CD8-positive, alpha-beta memory T cell (primary cell): ENCODE measurements at places on chromosomes 13 and 19.

DNA sequence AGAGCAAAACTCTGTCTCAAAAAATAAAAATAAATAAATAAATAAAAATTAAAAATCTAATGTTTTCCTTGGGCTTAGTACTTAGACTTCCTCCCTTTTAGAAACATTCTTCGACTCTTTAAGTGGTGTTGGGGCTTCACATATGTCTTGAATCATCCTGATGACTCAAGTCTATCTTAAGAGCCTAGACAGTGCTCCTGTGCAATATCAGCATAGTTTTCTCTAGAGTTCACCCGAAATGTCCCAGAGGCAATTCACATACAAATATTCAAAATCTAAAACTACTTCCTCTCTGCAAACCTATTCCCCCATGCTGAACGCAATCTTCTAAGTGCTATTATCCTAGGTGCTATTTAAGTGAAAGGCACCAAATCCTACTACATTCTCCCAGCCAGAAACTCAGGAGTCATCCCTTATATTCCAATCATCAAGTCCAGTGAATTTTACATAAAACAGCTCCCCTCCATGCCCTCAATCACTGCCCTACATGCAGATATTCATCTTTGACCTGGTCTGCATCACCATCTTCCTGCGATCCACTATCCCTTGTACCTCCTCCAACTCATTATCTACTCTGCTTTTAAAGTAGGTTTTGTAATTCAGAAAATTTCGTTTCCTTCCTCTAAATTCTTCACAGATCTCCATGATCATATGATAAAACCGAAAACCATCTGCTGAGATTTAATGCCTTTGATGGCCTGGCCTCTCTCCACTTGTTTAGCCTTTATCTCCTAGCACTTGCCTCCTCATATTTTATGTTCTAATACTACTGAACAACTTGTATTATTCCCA, 102.7 kb downstream of the ELF1 start:
- DNase-seq = no peak

DNA sequence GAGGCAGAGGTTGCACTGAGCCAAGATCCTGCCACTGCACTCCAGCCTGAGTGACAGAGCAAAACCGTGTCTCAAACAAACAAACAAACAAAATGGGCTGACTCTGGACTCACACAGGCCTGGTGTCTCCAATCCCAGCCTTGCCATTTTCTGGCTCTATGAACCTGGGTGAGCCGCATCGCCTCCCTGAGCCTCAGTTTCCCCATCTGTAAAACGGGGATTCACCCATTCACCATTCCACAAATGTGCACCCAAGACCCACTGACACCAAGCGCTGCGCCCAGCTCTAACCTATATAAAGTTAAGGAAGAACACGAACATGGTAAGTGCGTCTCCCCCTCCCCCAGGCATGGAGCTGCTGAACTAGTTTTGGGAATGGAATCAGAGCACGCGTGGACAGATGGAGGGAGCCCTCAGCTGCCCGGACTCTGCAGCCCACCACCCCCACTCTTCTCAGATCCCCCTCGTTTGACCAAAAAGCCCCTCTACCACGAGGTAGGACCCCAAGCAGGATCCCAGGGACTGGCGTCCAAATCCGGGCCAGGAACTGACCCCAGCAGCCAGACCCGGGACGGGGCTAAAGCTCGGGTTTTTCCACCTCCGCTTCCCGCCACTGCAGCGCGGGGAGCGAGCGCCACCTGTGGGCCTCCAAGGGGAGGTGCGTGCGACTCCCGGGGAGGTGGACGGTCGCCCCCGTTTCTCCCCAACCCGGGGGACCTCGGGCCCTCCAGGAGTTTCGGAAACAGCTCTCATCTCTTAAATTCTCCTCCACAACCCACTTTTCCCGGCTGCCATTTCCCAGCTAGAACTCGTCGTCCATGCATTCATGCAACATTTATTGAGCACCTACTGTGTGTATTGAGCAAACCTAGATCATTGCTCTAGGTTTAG, 33.0 kb upstream of the ADGRE5 start:
- peak; percentile 56 for DNase-seq

GRCh38 chr13:41546372-41547190, 89.2 kb downstream of the RGCC start:
- no peak for DNase-seq

DNA sequence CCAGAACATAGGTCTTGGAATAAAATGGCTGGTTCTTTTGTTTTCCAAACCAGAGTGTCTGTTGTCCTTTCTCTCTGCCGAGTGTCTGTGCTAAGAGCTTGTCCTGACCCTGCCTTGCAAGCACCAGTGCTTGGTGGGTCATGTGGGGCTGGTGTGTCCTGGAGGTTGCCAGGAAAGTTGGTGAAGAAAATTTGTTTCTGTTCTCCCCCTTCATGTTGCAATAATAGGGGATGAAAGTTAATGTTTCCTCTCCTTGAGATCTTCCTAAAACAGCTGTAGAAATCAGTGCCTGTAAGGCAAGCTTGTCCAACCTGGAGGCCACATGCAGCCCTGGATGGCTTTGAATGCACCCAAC, 2.7 kb downstream of the HAMP start:
- DNase-seq = no peak

GRCh38 chr13:93116809-93117208, 109.8 kb upstream of the GPC6 start:
- no peak for DNase-seq

- DNase-seq = no peak
Observed at GRCh38 chr13:71358218-71358617, 508.8 kb downstream of the DACH1 start.

DNA sequence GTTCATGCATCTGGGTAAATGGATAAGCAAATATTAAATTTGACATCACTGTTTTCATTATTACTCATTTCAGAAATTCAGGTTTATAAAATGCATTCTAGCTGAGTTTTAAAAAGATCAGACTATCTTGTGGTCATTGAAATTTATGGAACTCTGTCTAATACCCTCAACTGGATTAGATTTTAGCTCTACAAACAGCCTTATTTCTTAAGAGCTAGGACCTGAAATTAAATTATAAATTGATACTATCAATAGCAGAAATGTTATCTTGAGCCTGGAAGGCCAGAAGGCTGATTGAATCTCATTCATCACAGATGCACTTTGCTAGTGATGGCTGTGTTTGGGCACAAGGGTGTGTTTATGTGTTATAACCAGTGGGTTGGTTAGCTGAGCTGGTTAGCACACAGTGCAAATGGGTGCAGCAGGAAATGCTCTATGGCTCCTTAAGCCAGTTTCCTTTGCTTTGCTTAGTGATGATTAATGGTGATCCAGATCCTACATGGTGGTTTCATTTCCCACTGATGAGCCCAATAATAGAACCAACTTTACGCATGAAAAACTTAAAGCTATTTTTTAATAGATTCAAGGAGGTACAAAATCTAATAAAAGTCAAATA, 310.8 kb upstream of the KLF12 start:
- DNase-seq = no peak

- DNase-seq = no peak
Observed at GRCh38 chr19:30371161-30371836, 885 bp upstream of the ZNF536 start.

GRCh38 chr13:21328836-21329477, 130.1 kb downstream of the ZDHHC20 start:
- DNase-seq = no peak

GRCh38 chr19:10763411-10763810, 45.5 kb downstream of the DNM2 start:
- no peak for DNase-seq

DNA sequence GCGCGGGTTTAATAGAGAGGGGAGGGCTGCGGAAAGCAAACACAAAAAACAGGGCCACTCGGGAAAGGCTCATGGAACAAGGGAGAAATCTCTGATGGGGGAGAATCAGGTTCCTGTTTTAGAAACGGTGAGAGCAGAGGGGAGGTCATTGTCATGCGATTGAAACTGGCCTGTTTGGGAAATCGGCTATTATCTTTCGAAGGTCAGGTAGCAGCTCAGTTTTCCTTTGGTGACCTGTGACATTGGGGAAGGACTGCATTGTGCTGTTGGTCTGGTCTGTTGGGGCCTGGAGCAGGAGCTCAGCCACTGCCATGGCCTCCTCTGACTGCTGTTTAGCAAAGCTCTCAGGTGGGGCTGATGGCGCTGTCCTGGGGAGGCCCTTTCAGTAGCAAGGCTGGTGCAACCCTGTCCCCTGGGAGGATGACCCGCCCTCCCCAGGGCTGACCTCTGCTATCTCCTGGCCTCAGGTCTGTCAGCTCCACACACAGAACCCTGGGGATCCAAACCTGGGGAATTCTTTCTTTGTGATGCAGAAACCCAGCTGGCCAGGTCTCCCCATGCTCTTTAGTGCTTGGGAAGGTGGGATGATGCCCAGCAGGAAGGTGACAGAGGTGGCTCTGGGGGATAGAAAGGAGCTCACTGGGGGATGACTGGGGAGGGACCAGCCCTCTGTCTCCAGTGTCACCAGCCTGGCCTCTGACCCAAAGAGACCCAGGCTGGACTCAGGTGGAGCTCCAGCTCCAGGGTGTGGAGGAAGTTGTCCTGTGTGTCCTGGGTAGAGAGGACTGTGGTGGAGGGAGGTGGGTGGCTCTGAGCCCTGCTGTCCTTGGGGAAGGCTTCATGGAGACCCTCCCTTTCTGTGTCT, 21.2 kb upstream of the CD177 start:
- DNase-seq = no peak

DNA sequence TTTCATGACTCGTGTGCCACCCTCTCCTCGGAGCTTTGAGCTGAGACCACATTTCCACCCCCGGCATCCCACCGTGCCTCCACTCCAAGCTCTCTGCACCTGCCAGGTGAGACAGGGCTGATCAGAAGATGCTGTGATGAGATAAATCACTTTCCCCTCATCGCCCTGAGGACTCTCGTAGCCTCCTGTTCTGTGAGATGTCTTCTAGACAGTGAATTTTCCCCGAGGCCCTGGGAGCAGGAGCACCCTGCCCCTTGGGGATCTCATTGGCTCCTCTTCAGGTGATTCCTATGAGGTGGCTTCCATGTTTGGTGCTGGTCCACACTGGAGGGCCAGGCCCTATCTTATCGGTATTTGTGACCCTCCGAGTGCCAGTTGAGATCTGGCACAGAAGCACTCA, 154.0 kb upstream of the TSHZ3 start:
- no peak for DNase-seq

GRCh38 chr19:40529093-40529954, 47.3 kb upstream of the SHKBP1 start:
- DNase-seq = peak; percentile 88

DNA sequence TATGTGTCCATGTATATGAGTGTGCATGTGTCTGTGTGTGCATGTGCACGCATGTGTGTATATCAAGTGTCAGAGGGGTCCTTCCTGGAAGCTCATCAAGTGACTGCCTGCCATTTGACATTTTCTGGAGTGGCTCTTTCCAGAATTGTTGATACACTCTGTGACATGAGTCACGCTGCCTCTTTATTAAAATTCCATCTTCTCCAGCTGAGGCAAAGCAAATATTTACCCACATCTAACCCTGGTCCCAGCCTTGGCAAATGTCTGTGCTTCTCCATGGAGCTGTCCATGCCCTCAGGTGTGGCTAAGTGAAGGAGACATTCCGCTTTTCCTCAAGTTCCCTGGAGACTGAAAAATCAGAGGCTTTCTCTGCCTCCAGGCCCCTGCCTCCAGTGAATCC, 88.2 kb upstream of the MBNL2 start:
- DNase-seq = no peak

DNA sequence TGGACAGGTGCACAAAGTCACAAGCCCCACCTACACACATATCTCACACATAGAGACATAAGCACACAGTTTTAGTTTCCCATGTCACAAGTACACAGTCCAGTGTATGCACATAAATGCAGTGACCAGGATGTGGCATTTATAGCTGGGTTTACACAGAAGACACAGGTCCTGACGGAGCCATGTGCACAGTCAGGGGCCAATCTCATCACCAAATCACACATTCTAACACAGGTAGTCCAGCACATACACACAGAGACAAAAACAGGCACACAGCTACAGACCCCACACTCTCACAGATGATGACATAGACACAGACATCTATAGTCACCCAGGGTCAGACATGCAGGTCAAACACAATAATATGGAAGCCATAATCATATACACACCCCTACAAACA, 2.1 kb downstream of the NUMBL start:
- DNase-seq = no peak

GRCh38 chr13:87094646-87095045, 576.5 kb upstream of the SLITRK5 start:
- no peak for DNase-seq
